ENCODE measurements at places on chromosomes 2 and 18.

- DNase-seq = peak; percentile 9
Measured at GRCh38 chr2:39567507-39567906, 98.2 kb upstream of the TMEM178A start.

DNA sequence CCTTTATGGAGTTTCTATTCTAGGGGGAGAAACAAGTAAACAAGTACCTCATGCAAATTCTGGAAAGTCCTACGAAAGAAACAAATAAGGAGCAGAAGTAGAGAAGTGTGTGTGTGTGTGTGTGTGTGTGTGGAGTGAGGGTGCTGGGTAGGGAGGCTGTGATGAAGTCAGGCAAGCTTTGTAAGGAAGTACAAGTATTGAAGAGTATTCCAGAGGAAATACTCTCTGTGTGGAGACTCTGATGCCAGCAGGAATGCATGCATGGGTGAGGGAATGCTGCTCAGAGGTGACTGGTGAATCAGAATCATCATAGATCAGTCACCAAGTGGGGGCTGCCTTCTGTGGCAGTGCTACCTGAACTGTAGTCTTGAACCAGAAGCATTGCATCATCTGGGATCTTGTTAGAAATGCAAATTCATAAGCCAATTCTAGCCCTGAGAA is 34.5 kb downstream of the SLC4A3 start:
- peak; percentile 68 for DNase-seq

- no peak for DNase-seq
Measured at GRCh38 chr2:113137827-113138226, 10.4 kb downstream of the IL1RN start.

GRCh38 chr2:171807119-171807518 is 86.9 kb downstream of the SLC25A12 start:
- no peak for DNase-seq

DNA sequence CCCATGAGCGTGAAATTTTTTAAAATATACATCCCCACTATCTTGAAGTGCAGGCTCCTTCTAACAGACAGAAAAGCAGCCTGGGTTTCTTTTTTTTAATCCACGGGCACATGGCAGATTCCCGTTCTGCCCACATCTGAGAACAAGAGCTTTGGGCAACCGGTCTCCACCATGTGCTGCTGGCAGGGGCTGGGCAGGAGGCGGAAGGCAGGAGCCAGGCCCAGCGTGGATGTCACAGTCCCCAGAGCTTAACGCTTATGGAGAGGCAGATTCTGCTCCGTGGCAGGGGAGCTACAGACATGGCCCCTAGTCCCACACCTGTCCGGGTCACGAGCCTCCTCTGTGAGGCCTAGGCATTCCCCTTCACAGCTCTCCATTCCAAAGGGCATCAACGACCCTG is 503.0 kb upstream of the MYT1L start:
- no peak for DNase-seq

- no peak for DNase-seq
Measured at GRCh38 chr2:143001501-143001900, 124.0 kb downstream of the KYNU start.

DNA sequence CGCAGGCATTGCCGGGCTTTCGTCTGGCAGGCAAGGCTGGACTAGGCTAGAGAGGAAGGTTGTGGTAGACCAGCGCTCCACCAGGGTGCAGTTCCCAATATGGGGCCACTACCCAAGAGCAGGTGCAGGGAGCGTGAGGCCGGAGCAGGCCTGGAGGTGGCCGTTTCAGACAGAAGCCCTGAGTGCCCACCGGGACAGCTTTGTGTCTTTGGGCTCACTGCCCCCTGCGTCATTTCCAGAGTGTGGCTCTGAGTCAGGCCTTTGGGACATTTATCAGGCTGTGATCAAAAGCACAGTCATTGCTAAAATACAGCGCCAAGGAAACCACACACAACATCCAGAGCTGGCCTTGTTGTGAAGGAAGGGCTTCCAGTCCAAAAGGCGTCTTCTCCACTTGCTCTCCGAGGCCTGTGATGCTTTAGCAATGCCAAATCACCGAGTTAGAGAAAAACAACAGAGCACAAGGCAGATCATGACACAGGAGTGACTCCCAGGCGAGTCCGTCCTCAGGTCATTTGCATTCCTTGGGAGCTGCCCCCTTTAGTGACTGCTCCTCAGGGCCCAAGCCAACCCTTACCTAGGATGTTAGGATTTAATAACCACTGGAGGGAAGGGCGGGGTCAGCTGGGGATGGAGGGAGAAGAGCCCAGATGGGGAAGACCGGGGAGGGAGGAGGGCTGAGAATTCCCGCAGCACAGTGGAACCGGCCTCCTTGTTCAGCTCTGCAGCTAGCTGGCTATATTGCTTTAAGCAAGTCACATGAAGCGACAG is 42.3 kb downstream of the RFX8 start:
- peak; percentile 71 for DNase-seq

DNA sequence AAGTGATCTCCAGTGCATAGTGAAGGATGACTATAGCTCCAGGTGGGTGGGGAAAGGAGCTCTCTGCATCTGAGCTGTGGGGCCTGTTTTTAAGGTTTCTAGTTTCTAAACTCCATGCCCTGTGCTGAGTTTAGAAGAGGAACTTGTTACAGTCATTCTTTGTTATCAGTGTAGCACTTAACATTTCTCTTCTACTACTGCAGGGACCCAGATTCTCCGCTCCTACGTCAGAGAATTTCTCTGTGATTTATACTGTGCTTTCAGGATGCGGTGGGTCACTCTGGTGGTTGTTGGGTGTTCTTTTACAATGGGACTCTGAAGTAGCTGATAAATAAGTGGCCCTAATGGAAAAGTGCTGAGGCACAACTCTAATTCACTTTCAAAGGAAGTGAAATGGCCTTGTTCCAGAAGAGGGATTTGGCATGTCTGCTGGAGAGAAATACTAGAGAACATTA is 122.0 kb downstream of the WDSUB1 start:
- DNase-seq = no peak

DNA sequence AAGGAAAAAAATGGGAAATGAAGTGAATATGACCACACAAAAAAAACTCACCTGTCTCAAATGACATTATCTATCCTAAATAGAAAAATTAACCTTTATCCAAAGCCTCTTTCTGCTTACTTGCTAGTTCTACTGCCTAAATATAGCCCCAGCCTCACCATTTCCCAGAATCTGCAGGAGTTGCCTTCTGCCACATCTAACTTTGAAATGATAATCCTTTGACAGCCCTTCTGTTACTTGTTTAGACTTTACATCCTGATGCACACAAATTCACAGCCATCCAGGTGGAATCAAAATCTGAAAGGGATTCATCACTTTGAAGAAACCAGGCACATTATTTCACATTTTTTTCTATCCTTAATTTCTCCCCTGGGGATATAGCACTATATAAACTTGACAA is 1356.2 kb upstream of the NXPH2 start:
- DNase-seq = no peak

DNA sequence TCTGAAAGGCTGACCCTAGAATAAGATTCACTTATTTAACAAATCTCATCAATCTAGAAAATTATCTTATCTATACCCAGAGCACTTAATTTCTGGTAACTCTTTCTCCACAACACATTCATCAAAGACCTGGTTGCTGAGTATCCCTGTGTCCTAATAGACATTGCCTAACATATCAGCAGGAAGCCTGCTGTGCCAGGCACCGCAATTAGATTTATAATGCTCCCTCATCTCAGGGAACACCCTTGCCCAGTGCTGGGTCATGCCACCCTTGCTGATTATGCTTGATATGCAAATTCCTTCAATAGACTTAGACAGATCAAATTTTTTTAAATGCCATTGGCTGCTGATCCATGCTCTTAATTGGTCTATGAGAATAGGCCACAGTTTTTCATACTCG is 3.8 kb downstream of the DSG1 start:
- DNase-seq = no peak

GRCh38 chr18:63004466-63005089 is 289.2 kb downstream of the PHLPP1 start:
- DNase-seq = no peak

DNA sequence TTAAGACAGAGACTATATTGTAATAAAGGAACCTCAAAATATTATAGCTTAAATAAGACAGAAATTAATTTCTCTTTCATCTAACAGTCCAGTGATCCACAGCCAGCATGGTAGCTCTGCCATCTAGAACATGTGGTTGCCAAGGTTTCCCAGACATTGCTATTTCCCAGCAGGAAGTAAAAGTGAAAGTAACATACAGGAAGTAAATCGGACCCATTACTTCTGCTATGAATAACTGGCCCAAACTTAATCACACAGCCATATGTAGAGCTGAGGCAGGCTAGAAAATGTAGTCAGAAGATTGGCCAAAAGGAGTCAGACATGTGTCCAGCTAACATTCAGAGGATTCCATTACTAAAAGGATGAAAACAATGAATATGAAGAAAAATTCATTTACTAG is 71.0 kb downstream of the NOL4 start:
- peak; percentile 9 for DNase-seq

GRCh38 chr18:3585656-3586509 is 135.9 kb downstream of the TGIF1 start:
- peak; percentile 79 for DNase-seq

Data from fibroblast of skin of right biceps (primary cell).